ENCODE measurements at places on chromosomes 6 and 20.

GRCh38 chr6:28225056-28225834 is at the start of gene ZSCAN9:
TSS of gene ZSCAN9 (plus strand) at chr6:28225275. CDS start at chr6:28227085, 1,810 bp downstream.
- peak; percentile 95 for DNase-seq

DNA sequence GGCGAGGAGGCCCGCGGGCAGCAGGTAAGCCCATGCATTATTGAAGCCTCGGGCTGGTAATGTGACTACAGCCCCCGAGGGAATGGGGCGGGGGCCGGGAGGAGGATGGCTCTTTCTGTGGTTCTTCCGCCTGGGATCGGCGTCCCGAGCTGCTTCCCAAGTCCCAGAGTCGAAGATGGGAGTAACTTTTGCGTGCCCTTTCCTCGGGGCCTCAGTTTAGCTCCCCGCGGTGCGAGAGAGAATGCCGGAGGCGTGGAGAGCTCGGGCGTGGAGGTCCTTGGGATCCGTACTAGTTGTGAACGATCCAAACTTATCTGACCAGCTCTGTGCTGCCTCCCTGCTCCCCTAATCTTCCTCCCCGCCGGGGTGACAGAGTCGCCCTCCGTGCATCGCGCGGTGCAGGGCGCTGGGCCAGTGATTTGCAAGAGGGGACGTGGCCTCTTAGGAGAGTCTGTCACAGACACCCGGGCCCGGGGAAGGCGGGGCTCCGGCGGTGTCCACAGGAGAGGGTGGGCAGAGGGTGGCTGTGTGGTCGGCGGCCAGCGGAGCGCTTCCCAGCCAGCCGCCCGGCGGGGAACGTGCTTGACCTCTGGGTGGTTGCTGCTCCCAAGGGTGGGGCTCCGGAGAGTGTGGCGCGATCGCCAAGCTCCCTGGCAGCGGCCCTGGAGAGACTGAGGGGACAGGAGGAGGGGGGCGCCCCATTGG is 815 bp downstream of the UTRN start:
- peak; percentile 50 for DNase-seq

- DNase-seq = peak; percentile 70
Measured at GRCh38 chr6:139370283-139370998, 4.0 kb downstream of the CITED2 start.

DNA sequence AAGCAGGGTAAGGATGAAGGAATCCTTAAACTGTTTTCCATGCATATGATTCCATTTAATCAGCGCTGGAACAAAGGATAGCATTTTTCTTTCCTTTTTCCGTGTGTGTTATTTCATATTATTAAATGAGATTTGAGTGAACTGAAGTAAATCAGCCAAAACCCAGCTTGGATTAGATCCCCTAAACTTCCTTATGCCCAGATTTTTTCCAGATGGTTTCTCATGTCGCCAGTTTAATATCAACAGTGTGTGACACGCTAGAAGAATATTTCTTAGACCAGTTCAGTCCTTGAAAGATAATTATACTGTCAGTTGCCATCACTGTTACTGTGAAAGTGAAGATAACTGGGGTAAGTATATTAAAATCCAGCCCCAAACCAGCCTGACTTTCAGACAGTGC is 1009.4 kb downstream of the KIF16B start:
- no peak for DNase-seq

DNA sequence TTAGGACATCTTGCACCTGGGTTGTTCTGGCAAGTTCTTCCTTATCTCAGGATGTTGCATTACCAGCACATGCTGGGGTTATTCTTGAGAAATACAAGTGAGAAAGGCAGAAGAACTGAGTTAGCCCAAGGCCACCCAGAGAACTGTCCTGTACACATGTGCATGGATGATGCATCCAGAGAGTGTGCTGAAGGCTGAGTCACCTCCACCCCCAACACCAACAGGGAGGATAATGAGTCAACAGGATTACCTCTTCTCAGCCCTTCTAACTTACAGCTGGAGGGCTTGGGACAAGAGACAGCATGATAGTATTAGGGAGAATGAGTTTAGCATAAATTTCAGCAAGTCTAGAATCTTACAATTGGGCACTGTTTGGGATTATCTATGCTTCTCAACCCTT is 8.5 kb downstream of the SCGN start:
- DNase-seq = peak; percentile 77

GRCh38 chr6:157393669-157394327 is 12.8 kb downstream of the ZDHHC14 start:
- DNase-seq = no peak

- no peak for DNase-seq
Measured at GRCh38 chr6:6942831-6943230, 164.9 kb upstream of the RREB1 start.

DNA sequence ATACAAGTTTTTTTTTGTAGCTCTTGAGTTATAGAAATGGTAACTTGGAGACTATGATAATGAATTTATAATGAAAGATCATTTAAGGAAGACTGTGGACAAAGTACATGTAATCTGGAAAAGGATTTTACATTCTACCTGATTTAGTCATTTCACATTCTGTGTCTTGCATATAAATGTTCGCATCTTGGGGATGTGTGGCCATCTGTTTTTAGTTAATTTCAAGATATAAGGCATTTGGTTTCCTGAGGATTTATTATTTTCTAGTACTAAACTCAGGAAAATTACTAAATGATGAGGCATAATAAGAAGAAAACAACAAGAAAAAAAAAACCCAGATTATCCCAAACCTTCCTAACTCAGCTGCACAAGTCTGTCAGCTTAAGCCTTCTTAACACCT is 112.7 kb upstream of the PRL start:
- DNase-seq = no peak

DNA sequence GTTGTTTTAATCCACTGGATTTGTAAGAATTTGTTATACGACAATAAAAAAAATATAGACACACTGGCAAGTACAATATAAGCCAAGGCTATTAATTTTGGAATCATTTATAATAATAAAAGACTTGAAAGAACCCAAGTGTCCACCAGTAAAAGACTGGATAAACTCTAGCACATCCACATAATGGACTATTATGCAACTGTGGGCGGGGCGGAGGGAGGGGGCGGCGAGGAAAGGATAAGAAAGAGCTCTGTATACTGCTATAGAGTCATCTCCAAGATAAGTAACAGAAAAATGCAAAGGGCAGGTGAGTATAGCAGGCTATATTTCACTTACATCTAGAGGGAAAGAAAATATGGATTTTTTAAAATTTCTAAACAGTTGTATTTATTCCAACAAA is 123.3 kb downstream of the TBC1D32 start:
- no peak for DNase-seq

- no peak for DNase-seq
Measured at GRCh38 chr6:40336296-40336695, 250.9 kb downstream of the LRFN2 start.

Measured in NCI-H69 (cell line).